ENCODE measurements at places on chromosomes 16 and 17.

DNA sequence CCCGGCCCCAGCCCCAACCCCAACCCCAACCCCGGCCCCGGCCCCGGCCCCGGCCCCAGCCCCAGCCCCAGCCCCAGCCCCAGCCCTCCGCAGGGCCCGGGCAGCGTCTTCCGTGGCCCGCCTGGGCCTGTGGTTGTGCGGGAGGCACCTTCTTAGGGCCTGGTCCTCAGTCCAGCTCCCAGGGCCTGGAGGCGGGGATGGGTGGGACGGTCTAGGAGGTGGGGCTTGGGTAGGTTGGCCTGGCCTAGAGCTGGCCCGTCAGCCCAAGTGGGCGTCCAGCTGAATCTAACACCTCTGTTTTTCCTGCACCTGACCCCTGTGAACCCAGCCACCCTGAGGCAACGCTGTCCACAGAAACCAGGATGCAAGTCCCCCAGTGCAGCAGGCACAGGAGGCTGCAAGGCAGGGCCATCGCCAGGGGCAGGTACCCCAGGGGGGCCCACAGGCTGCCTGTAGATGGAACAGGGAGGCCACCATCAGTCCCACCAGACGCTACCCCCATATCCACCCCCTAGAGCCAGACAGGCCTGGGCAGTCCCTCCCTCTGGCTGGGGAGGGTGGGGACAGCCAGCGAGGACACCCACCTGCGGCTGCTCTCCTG, 8.8 kb downstream of the MSLN start:
- DNase-seq: no peak

DNA sequence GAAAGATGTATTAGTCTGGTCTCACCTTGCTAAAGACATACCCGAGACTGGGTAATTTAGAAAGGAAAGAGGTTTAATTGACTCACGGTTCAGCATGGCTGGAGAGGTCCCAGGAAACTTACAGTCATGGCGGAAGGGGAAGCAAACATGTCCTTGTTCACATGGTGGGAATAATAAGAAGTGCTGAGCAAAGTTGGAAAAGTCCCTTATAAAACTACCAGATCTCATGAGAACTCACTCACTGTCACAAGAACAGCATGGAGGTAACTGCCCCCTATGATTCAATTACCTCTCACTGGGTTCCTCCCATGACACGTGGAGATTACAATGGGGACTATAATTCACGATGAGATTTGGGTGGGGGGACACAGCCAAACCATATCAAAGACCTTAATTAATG, 53.3 kb downstream of the BCL7C start:
- no peak for DNase-seq

DNA sequence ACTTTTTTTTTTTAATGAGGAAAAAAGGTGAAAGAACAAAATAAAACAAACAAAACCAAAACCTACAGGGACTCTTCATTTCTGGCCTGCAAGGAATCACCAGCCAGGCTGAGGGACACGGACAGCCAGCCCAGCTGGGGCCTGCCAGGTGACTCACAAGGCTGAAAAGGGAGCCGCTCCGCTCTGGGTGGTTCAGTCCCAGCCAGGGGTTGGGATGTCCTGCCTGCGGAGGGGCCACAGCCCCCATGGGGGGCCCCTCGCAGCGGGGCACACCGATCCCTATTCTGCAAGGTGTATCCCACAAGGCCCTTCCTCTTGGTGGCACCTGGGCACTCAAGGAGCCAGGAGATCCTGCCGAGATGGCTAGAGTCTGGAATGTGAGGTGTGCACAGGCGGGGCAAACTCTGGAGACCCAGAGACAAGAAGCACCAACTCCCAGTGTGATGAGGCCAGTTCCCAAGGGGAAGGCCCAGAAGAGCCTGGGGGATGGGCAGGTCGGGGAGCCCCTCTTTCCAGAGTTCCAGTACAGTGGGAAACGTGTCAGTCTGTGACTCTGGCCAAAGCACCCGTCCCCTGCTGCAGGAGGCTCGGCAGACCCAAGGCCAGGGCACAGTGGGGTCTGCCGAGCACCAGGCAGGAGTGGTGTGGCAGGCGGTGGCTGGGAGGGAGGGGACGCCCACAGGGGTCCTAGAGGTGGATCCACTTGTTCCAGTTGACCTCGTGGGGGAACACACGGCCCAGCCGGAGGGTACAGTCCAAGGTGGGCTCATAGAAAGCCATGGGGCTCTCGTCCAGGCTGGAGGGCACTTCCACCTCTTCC, 58.9 kb downstream of the IL21R start:
- no peak for DNase-seq

DNA sequence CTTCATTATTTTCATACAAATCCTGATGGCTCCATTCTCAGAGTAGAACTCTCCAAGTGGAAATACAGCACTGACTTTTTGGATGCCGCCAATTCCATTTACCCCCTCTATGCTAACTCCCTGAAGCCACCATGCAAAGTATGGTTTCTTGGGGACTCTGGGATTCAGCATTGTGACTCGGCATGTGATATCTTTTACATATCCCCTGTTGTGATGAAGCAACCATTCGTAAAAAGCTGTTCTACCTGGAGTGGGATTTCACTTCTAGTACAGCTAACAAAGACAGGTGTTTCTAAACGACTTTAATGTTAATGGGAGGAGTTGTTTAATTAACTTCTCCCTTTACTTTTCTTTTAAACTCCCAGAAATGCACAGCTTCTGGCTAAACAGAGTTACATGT, 533.5 kb downstream of the RBFOX1 start:
- no peak for DNase-seq

GRCh38 chr17:27379888-27380533, 76.2 kb upstream of the KSR1 start:
- peak; percentile 52 for DNase-seq

- DNase-seq: no peak
These were observed 7.0 kb downstream of the CASKIN1 start for GRCh38 chr16:2189252-2189893.

GRCh38 chr16:19029980-19030379, 37.4 kb upstream of the COQ7 start:
- DNase-seq: no peak

DNA sequence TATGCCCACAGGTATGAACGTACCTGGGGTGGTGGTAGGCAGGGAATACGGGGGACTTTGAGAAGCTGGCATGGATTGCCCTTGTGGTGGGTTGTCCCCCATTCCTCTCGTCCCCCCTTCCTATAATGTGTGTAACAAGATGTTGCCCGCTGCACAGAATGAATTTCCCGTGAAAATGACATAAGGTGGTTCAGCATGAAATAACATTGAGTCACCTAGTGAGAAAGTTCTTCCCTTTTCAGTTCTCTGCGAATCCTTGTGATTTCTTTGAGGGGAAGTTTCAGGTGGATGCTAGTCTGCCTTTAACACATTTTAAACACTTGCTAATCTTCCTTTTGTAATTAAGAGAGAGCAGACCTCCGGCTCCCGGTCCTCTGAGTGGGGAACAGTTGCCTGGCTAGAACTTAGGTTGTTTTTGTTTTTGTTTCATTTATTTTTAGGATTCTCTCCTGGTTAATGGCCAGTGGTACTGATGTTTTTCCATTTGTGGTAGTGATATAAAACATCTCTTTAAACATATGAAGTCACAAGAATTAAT, 58.9 kb downstream of the RAP1GAP2 start:
- DNase-seq: no peak

GRCh38 chr17:31554930-31555329, 163.5 kb downstream of the RAB11FIP4 start:
- peak; percentile 20 for DNase-seq

GRCh38 chr16:24070851-24071250, 185.3 kb upstream of the CACNG3 start:
- peak; percentile 3 for DNase-seq

DNA sequence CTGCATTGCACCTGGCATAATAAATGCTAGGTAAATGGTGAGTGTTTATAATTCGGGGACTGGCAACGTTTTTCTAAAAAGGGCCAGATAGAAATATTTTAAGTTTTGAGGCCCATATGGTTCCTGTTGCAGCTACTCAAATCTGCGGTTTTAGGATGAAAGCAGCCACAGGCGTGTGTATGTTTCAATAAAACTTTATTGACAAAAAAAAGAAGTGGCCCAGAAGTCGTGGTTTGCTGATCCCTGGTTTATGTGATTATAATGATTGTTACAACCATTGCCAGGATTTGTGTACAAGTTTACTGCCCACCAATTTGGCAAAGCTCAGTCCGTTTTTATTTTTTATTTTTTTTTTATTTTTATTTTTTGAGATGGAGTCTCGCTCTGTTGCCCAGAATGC, 536.1 kb downstream of the XYLT1 start:
- no peak for DNase-seq

DNA sequence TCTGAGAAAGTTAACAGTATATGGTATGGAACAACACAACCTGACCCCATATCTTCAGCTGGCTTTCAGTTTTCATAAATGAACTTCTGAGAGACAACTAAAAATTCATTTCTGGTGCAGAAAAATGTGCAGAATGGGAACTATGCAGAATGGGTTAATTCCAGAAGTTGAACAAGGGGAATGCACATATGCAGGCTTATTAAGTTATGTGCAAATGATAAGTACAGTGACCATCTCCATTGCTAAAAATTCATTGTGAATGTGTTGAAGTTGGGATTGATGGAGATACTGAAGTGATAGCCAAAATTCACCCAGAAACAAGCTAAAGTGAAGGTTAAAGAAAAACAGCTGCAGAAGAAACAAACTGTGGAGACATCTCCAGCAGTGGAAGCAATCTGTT, 315.8 kb downstream of the CA10 start:
- DNase-seq: no peak

DNA sequence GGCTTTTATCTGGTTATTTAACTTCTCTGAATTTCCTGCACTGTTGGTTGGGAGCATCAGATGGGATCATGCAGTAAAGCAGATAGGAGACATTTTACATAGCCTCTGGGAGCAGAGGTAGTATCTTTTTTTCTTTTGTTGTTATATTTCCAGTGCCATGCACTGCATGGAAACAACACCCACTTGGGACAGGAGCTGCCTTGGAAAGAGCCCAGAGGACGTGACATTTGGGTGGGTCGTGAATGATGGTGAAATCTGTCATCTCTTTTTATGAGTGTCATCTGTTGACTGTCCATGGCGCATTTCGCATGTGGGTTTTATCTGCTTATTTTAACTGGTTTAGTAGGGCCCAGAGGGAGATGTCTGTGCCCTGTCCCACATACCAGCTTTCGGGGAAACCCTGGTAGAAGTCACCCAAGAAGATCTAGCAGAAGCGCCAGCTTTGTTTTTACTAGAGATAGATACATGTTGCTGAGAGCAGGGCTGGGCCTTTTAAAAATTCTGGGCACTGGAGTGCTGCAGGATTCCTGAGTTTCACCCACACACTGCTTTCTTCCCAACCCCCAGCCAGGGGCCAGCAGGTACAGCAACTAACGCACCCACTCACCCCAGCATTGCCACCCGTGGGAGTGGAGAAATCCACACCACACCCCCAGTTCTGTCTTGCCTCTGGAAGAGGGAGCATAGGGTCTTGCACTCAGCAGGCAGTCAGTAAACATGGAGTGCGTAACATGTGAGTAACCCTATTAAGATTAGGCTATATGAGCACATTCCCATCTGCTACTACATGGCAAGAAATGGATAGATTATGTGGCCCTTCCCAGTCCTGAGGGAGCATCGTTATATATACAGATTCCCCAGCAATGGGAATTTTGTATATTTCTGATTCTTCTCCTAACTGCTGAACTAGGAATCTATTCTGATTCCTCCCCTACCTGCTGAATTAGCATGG, 8.4 kb upstream of the TERF2 start:
- no peak for DNase-seq

GRCh38 chr16:66486773-66487579, 59.9 kb downstream of the BEAN1 start:
- peak; percentile 80 for DNase-seq

DNA sequence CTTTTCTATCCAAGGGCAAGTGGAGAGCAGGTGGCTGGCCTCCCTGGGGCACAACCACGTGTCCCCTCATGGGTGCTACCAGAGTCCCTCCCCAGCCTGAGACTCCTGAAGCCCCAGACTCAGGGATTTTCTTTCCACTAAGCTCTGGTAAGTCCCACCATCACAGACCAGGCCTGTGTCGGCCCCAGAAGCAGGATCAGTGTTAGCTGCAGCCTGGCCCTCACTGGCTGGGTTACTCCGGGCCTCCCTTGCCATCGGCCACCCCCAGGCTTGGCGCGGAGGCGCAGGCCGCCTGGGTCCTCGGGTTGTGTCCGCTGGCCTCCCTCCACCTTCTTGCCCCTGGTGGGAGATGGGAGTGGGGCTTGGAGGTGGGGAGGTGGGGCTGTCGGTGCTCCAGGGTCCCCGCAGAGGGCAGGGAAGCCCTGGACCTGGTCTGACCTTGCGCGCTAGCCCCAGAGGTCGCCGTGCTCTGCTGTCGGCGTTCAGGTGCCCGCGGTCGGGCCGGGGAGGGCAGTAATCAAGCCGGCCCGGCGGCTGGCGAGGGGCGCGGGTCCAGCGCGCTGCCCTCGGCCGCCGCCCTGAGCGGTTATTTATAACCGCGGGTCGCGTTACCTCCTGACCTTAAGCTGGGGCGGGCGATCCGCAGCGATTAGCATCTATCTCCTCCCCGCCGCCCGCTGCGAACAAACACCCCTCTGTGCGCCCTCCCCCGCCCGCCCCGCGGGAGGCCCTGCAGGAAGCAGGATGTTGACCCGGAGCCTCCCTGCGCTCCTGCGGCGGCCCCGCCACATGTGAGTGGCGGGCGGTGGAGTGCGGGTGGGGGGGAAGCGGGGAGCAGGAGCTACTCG, 78.1 kb upstream of the TOB1 start:
- peak; percentile 53 for DNase-seq

- DNase-seq: no peak
These were observed 18.1 kb upstream of the ITGB4 start for GRCh38 chr17:75703191-75703590.

DNA sequence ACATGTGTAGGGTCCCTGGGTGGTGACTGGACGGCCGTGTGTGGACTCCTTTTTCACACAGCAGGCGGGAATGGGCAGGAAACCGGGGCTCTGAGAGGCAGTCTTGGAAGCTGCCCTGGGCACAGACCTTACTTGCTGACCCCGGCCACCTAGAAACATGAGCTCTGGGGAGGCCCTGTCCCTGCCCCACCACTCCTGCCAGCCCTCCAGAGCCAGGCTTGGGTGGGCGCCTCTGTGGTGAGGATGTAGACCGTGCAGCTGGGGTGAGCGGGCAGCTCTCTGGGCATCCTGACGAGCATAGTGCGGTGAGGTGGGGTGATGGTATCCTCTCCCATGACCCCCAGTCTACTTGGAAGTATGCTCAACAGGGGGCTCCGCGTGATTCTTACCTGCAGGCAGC, 121.3 kb downstream of the RAB11FIP4 start:
- no peak for DNase-seq

Data from AG10803 (cell line).